ENCODE measurements at places on chromosomes 1 and 21. TPM values are rescaled to one million over a fixed set of nuclear protein-coding genes. Genes with fewer than 3 reads are reported as not detected.

DNA sequence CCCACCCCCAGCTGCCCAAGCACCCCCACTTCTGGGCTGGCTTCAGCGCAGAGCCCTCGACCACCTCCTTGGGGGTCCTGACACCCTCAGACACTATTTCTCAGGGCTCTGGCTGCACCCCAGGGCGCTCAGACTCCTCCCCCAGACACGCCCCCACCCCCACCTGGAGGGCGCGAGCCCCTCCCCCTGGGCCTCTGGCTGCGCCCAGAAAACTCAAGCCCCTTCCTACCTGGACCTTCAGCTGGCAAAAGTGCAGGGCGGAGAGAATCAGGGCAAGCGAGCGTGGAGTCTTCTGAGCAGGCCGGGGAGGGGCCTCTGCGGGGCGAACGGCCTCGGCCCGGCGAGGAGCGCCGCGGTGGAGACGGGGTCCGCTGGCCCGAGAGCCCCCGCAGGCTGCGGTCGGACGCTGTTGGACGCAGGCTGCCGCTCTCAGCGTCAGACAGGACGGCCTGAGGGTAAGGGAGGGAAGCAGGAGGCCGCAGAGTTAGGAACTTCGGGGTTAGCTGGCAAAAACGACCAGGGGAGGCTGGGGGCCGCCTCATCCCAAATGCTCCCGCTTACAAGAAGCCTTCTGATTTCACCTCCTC lies 17.4 kb upstream of the NBPF1 start:
- no peaks in the 10 kb centered on the region for H3K36me3 ChIP-seq
- H3K27ac ChIP-seq: no peak overlapping the region
- DNase-seq: no peak
- H3K4me1 ChIP-seq: no peaks in the 10 kb centered on the region
- no peak overlapping the region for H3K4me3 ChIP-seq
- no peaks in the 10 kb centered on the region for H3K27me3 ChIP-seq

DNA sequence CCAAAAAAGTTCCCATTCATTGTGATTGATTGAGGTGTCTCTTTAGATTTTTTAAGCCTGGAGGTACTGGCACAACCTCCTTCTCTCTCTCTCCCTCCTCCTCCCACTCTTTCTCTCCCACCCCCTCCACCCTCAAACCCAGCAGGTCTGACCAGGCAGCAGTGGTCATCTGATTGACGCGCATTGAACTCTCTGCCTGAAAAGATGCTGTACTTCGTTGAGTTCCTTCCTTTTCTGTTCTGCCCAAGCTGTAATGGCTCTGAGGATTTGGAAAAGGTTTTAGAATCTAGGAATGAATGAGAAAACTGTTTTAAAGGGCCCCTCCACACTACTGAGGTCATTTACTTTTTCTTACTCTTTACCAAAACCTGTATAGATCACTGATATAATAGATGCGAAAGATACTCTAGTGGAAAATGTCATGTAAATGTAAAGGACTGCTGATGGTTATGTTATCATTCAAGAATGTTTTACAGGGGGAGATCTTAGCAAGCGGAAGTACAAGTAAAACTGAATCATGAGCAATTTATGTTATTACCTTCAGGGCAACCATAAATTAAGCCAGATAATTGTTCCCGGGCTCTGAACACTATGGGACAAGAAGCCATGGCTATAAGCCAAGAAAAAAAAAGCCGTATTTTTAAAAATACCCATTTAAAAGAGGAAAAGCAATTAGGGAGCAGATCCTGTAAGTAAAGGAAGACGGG lies 25.2 kb upstream of the DYRK1A start:
- H3K4me3 ChIP-seq: no peak overlapping the region
- no peaks in the 10 kb centered on the region for H3K27me3 ChIP-seq
- peak; percentile 55 for DNase-seq
- no peaks in the 10 kb centered on the region for H3K36me3 ChIP-seq

- H3K4me3 ChIP-seq: no peak overlapping the region
- no peaks in the 10 kb centered on the region for H3K27me3 ChIP-seq
- H3K27ac ChIP-seq: no peak overlapping the region
- no peaks in the 10 kb centered on the region for H3K36me3 ChIP-seq
- peaks cover 8% of the 10 kb centered on the region for H3K4me1 ChIP-seq
- DNase-seq: no peak
These were observed 117.9 kb upstream of the KRTAP19-8 start for GRCh38 chr21:31156169-31156568.

DNA sequence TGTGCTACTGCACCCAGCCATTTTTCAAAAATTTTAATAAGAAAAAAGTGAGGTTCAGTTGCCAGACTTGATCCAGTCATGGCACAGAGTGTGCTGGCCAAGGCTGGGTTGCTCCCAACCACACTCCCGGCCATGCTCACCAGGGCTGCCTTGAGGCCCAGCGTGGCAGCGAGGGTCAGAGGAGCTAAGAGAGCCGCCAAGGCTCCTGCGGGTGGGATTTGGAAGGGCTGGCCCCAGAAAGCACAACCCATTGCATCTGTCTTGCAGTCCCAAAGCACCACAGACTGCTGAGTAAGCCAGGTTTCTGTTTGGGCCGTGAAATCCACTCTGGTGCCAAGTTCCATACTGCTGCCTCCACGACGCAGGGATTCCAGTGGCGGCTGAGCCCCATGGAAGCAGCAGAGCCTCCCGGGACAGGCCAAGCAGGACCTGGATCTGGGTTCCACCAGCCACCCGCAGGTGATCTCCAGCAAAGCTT lies 22.6 kb downstream of the ZBTB17 start:
- no peaks in the 10 kb centered on the region for H3K36me3 ChIP-seq
- no peak overlapping the region for H3K4me3 ChIP-seq
- peak; percentile 61 for DNase-seq
- no peaks in the 10 kb centered on the region for H3K27me3 ChIP-seq
- peaks cover 77% of the 10 kb centered on the region for H3K4me1 ChIP-seq

DNA sequence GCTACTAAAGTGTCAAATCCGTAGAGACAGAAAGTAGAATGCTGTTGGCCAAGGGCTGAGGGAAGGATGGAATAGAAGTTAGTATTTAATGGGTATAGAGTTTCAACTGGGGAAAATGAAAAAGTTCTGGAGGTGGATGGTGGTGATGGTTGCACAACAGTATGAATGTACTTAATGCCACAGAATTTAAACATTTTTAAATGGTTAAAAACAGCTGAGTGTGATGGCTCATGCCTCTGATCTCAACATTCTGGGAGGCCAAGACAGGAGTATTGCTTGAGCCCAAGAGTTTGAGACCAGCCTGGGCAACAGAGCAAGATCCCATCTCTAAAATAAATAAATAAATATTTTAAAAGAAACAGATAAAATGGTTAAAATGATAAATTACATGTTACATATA lies 44.5 kb downstream of the PIK3R3 start:
- H3K4me3 ChIP-seq: no peak overlapping the region
- H3K27me3 ChIP-seq: no peaks in the 10 kb centered on the region
- peak; percentile 1 for DNase-seq
- no peak overlapping the region for H3K27ac ChIP-seq
- peaks cover 17% of the 10 kb centered on the region for H3K4me1 ChIP-seq
- H3K36me3 ChIP-seq: no peaks in the 10 kb centered on the region

- H3K36me3 ChIP-seq: no peaks in the 10 kb centered on the region
- H3K4me3 ChIP-seq: no peak overlapping the region
- no peak for DNase-seq
- no peak overlapping the region for H3K27ac ChIP-seq
These were observed 152.5 kb downstream of the TIAM1 start for GRCh38 chr21:31191553-31191952.

DNA sequence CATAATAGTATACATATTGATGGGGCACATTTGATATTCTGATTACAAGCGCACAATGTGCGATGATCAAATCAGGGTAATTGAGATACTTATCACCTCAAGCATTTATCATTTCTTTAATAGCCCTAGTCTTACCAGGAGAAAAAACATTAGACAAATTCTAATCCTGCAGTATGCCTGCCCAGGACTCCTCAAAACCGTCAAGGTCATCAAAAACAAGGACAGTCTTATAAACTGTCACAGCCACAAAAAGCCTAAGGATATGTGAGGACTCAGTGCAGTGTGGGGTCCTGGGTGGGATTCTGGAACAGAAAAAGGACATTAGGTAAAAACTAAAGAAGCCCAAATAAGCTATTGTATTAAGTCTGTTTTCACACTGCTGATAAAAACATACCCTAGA lies 19.1 kb downstream of the CAPN9 start:
- H3K4me1 ChIP-seq: peaks cover 8% of the 10 kb centered on the region
- no peaks in the 10 kb centered on the region for H3K27me3 ChIP-seq
- no peak overlapping the region for H3K4me3 ChIP-seq
- H3K27ac ChIP-seq: no peak overlapping the region
- no peaks in the 10 kb centered on the region for H3K36me3 ChIP-seq
- no peak for DNase-seq

GRCh38 chr1:172883844-172884243 lies 166.9 kb downstream of the TNFSF18 start:
- no peaks in the 10 kb centered on the region for H3K36me3 ChIP-seq
- H3K27me3 ChIP-seq: no peaks in the 10 kb centered on the region
- H3K4me3 ChIP-seq: no peak overlapping the region
- no peak for DNase-seq
- H3K4me1 ChIP-seq: peaks cover 44% of the 10 kb centered on the region

DNA sequence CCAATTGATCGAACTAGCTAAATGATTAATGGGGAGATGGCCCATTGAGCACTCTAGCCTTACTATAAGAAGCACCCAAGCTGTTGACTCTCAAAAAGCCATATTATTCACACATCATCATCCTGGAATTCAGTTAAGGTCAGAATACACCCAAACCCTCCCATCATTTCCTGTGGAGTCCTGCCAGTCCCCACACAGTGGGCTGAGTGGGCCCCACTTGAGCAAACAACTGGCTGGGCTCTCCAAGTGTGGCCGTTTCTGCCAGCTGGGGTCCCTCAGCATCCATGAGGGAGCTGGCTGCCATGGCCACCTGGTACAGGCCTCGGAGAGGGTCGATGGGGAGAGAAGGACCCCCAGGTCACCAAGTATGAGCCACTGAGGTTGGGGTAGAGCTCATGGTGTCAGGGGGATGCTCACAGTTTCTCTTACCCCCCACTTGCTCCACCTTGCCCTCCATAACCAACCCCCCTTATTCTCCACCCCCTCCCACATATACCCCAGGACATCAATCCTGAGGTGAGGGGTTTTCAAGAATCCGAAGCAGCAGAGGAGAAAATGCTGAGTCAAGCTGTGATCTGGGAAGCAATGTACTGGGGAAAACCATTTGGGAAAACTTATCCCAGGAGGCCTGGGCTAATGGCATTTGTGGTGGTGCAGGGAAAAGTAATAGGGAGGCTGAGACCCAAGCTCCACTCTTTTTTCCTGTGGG lies 60.3 kb downstream of the UBE2T start:
- 0 out of 2 replicates have a peak overlapping the region, but pooled peaks have one; percentile 9 for H3K4me3 ChIP-seq
- no peaks in the 10 kb centered on the region for H3K36me3 ChIP-seq
- DNase-seq: peak; percentile 69

DNA sequence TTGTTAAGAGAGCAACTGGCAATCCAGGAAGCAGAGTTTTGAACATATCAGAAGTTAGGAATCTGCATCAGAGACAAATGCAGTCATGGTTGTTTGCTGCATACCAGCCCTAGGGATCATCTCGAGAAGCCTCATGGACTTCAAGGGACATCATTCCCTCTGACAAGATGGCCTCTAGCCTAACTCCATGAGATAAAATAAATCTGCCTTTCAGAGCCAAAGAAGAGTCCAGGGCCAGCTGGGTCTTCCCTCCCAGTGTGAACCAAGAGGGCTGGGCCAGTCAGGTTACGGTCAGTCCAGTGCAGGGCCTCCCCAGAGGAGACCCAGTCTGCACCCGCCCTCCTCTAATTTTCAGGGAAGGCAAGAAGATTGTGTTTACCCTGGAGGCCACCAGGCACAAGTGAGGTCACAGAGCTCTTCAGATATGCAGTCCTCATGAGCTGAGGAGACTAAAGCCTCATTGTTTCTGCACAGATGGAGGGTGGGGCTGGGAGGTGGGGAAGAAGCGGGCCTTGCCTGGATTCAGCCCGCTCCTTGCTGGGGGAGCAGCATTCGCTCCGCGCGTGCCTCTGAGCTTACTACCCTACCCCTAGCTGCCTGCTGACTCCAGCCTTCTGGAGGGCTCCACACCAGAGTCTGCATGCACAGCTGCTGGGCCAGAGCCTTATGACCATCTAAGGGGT lies 52.8 kb downstream of the CAPN2 start:
- no peaks in the 10 kb centered on the region for H3K27me3 ChIP-seq
- peaks cover 49% of the 10 kb centered on the region for H3K36me3 ChIP-seq
- H3K27ac ChIP-seq: peak overlapping the region; percentile 21
- no peaks in the 10 kb centered on the region for H3K4me1 ChIP-seq
- no peak overlapping the region for H3K4me3 ChIP-seq

- DNase-seq: peak; percentile 30
- H3K27me3 ChIP-seq: no peaks in the 10 kb centered on the region
- no peak overlapping the region for H3K4me3 ChIP-seq
- no peaks in the 10 kb centered on the region for H3K36me3 ChIP-seq
These were observed 6.1 kb downstream of the INTS3 start for GRCh38 chr1:153733970-153734369.

GRCh38 chr1:210233495-210234328 lies 1.1 kb downstream of the SERTAD4 start:
- no peak overlapping the region for H3K27ac ChIP-seq
- H3K27me3 ChIP-seq: 0 out of 2 replicates have a peak, but pooled peaks cover 6% of the 10 kb centered on the region
- H3K4me3 ChIP-seq: peak overlapping the region; percentile 80

DNA sequence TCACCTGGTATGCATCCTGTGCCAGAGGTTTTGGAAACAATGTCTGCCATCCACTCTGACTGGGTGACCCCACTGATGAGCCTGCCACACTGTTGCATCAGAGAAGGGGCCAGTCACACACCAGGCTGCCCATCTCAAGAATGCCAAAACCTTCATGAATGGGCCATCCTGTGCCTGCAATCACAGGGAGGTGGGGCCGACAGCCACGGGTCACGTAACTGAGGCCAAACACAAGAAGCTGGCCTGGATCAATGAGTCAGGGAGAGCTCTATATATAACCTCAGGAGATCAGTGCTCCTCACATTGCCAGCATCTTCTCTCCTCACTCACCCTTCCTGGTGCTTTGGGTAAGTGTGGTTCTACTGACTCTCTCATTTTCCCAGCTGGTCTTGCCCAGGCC lies at the start of gene LORICRIN:
Gene LORICRIN, plus strand, starts transcription at position 301 of the 400 bp plus-strand sequence. CDS start 1,263 bp downstream, outside the sequence.
- no peak within 1 kb of the TSS for H3K27ac ChIP-seq
- no peak within 1 kb of the TSS for H3K4me3 ChIP-seq
- no peaks in the 10 kb centered on the region for H3K36me3 ChIP-seq
- 0 out of 2 replicates have a peak, but pooled peaks cover 4% of the 10 kb centered on the region for H3K4me1 ChIP-seq
- peak; percentile 4 for DNase-seq

DNA sequence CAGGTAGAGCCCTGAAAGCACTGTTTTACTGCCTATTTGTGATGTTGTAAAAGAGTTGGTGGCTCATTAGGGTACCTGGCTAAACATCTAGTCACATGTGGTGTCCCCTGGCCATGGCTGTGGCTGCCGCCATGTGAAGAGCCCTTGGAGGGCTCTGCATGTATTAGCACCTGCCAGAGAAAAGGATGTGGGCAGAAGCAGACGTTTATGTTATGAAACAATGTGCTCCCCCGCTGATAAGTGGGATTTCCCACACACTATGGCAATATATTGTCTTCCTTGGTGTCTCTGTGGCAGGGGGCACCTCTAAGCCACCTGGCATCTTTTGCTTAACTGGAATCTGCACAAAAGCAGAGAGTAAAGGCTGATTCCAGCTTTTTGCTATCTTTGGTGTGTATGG lies 9.6 kb downstream of the TENT5C start:
- H3K27me3 ChIP-seq: no peaks in the 10 kb centered on the region
- H3K36me3 ChIP-seq: no peaks in the 10 kb centered on the region
- H3K4me1 ChIP-seq: peaks cover 19% of the 10 kb centered on the region
- no peak for DNase-seq

GRCh38 chr1:36450919-36451305 lies 661 bp upstream of the OSCP1 start:
- H3K27ac ChIP-seq: peak overlapping the region; percentile 97
- peaks cover 8% of the 10 kb centered on the region for H3K36me3 ChIP-seq
- peak overlapping the region; percentile 79 for H3K4me3 ChIP-seq

The S100A16 gene
- total RNA-seq: 495 TPM

The ADCY10 gene
- total RNA-seq: not detected

The KRTAP19-8 gene
- total RNA-seq: not detected

The BGLAP gene
- total RNA-seq: not detected

The ATP1A1 gene
- total RNA-seq: 66.4 TPM

The MTARC1 gene
- total RNA-seq: 0.76 TPM

The USH2A gene
- total RNA-seq: under 0.01 TPM

The C1QC gene
- not detected for total RNA-seq

The DCLRE1B gene
- 6.9 TPM for total RNA-seq

All from GM23248 (cell line).